ENCODE measurements at places on chromosomes 13 and 19.

DNA sequence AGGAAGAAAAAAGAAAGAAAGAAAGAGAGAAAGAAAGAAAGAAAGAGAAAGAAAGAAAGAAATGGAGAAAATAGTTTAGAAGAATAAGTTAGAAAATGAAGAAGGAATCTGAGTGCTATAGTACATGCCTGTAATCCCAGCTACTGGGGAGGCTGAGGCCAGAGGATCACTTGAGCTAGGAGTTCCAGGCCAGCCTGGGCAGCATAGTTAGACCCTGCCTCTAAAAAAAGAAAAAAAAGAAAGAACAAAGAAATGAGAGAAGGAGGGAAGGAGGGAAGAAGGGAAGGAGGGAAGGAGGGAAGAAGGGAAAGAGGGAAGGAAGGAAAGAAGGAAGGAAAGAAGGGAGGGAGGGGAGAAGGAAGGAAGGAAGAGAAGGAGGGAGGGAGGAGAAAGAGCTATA is 1339.8 kb downstream of the OLFM4 start:
- DNase-seq, result no peak

DNA sequence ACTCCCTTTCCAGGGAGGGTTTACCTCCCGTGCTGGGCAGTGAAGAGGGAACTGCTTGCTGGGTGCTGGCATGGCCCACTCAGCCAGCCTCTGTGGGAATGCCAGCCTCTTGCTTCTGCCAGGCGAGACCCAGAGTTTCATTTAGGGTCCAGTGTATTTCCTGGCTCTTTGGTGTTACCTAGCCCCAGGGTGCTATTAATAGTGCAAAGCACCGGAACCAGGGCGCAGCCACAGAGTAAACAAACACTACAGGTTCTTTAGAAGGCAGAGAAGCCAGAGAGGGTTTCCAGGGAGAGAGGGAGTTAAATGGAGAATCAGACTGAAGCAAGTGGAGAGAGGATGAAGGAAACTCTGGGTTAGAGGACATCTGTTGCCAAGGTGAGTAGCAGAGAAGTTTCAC is 74.9 kb upstream of the SPATA13 start:
- DNase-seq, result no peak

GRCh38 chr13:27339299-27339698 is 68.7 kb downstream of the RASL11A start:
- peak; percentile 59 for DNase-seq

DNA sequence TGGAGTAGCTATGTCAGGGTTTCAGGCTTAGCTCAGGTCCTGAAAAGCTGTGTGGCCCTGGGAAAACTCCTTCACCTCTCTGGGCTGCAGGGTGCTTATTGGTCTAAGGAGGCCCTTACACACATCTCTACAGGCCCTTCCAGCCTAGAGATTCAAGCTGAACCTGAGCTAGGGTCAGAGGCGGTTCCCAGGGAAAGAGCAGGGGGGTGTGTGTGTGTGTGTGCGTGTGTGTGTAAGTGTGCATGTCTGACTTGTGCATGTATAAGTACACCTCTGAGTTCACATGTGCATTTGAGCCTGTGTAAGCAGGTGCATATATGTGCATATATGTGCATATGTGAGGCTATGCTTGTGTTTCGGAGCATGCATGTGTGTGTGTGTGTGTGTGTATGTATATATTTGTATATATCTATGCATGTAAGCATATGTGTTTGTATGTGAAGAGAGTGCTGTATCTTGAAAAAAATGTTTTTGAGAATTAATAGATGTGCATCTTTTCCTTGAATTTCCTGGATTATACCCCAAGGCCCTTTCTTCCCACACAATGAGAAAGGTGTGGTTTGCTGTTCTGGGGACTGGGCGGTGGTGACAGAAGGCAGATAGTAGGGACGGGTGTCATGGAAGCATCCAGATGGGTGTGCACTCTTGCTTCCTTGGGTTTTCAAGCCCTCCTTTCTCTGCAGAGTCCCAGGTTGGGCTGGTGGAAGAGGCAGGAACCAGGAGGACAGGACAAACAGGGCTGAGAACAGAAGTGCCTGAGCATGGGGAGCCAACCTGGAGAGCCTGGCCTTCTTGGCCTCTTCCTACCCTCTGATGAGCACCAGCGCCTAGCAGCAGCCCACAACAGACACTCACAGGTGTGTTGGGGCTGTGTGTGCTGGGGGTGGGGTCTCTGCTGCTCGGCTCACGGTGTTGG is 150.3 kb upstream of the TSHZ3 start:
- DNase-seq, result no peak

GRCh38 chr19:15220833-15221232 is 11.4 kb downstream of the EPHX3 start:
- no peak for DNase-seq

DNA sequence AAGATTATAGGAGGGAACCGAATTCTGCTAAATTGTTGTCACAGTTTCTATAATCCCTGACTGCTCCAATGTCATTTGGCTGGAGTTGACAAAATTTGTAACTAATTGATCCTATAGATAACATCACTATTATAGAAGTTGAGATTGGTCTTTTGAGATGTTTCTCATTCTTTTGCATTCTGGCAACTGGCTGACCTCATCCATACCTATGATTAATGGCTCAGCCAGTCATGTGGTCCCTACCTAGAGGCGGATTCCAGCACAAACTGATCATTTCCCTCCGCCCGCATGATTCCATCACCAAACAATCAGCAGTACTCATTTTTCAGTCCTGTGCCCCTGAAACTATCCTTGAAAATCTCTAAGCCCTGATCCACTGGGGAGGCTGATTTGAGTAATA is 4.2 kb downstream of the PSG2 start:
- DNase-seq, result no peak

GRCh38 chr19:29855741-29856500 is 44.1 kb downstream of the CCNE1 start:
- DNase-seq, result no peak

- DNase-seq, result no peak
These were observed 1562.9 kb upstream of the PRR20A start for GRCh38 chr13:55577847-55578210.

DNA sequence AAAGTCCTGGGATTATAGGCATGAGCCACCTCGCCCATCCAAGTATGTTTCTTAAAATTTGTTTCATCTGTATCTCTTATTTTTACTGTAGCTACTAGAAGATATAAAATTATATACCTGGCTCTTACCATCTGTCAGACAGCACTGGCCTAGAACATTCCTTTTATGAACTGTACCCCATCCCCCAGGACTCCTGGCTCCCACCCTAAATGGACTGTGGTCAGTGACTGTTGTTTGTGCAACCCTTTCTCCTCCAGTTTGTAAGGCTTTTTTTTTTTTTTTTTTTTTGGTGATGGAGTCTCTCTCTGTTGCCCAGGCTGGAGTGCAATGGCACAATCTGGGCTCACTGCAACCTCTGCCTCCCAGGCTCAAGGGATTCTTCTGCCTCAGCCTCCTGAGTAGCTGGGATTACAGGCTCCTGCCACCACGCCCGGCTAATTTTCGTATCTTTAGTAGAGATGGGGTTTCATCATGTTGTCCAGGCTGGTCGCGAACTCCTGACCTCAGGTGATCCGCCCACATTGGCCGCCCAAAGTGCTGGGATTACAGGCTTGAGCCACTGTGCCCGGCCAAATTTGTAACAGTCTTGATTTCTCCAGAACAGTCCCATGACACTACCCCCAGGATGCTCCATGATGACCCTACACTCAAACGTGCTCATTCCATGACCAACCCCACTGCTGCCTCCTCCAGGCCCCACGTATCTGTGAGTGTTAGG is 2.5 kb downstream of the NDUFA3 start:
- DNase-seq, result no peak

GRCh38 chr13:57878291-57878690 is 246.7 kb downstream of the PCDH17 start:
- DNase-seq, result no peak

DNA sequence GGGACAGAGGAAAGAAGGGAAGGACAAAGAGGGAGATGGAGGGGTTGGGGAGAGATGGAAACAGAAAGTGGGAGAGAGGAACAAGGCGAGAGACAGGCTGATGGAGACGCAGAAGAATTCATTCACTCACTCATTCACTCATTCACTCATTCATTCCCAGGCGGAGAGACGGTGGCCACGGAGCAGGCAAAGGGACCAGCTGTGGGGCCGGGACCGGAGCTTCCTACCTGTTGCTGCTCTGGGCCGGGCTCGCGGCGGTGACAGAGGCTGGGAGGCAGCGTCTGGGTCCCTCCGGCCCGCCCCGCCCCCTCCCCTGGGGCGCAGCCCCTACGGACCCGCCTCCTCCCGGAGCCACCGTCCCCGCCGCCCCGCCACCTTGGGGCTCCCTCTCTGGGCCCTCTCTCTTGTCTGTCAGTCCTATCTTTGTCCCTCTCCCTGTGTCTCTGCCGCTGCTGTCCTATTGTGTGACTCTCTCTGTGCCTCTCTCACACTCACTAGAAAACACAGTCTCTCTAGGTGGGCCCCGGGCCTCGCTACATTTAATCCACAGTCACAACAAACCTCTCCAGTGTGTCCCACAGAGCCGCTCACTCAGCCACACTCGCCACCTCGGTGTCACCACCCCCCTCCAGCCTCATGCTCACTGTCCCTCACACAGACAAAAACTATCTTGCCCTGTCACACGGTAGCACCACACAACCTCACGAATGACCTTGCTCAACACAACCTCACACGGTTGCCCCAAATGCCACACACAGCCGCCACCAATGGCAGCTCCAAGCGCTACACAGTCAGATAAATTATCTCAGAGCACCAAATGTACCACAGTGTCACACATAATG is at the start of gene GNG8:
Gene GNG8 (minus strand): TSS at position 283 of the 842 bp plus-strand sequence. CDS start 1,520 bp downstream, outside the sequence.
- DNase-seq, result peak; percentile 38

DNA sequence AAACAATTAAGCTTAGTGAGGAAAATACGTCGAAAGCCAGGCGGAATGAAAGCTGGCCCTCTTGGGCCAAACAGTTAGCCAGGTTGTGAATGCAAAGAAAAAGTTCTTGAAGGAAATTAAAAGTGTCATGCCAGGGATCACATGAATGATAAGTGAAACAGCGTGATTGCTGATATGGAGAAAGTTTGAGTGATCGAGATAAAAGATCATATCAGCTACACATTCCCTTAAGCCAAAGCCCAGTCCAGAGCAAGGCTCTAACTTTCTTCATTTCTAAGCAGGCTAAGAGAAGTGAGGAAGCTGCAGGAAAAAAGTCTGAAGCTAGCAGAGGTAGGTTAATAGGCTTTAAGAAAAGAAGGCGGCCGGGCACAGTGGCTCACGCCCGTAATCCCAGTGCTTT is 254.0 kb downstream of the EFNB2 start:
- no peak for DNase-seq

All from CD4-positive, alpha-beta T cell treated with Interleukin-4 for 1 hour (primary cell).